MG63 (cell line): ENCODE measurements at places on chromosomes 2 and 18.

DNA sequence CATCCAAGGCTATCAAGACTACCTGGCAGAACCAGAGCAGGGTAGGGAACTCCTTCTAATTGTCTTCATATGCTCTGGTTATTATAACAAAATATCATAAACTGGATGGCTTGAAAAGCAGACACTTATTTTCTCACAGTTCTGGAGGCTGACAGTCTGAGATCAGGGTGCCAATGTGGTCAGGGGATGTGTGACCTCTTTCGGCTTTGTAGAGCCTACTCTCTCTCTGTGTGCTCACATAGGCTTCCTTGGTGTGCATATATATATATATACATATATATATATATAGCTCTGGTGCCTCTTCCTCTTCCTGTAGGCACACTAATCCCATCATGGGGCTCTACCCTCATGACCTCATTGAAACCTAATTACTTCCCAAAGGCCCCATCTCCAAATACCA, 101.6 kb downstream of the ARL6IP6 start:
- DNase-seq, result no peak

- DNase-seq, result peak; percentile 56
Observed at GRCh38 chr2:96951125-96951654, 35.2 kb downstream of the FAM178B start.

DNA sequence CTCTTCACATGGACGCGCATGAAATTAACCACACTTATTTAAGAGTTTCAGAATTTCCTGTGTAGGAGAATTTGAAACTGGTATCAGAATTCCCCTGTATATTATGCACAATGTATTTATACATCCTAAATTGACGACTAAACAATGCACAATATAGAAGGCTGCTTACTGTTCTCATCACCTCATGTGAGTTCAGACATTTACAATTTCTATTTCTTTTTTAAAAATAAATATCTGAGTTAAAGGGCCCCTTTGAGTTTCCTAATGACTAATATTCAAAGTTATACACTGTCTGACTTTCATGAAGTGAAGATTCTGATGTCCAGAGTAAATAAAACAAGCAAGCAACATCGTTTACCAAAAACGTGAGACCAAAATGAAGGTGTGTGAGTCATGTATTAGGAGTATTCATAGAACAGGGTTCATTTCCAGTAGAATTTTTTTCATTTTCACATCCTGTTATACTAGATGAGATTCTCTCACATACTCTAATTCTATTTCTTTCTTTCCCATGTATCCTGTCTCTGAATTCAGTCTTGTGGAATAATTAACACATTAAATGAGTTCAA, 406.2 kb downstream of the NUP35 start:
- no peak for DNase-seq

GRCh38 chr2:72001937-72002690, 145.5 kb downstream of the CYP26B1 start:
- no peak for DNase-seq

GRCh38 chr2:47025969-47026610, 110.5 kb upstream of the MCFD2 start:
- no peak for DNase-seq

GRCh38 chr2:60671966-60672365, 84.1 kb upstream of the PAPOLG start:
- DNase-seq, result no peak

DNA sequence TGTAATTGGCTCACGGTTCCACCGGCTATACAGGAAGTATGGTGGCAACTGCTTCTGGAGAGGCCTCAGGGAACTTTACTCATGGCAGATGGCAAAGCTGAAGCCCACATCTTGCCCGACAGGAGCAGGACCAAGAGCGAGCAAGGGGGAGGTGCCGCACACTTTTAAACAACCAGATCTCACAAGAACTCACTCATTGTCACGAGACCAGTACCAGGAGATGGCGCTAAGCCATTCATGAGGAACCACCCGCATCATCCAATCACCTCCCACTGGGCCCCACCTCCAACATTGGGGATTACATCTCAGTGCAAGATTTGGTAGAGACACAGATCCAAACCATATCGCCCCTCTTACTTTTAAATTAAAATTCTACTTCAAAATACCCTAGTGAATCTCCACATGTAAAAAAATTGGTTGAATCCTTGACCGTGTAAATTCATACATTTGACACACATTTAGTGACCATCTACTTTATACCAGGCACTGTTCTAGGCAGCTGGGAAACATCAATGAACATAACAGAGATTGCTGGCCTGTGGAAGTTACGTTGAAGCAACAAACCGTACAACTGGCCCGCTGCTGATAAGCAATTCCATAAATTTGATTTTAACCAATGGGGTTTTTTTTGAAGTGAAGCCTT, 87.6 kb downstream of the ALPK2 start:
- DNase-seq, result peak; percentile 5

GRCh38 chr2:29295845-29296244, 180.6 kb downstream of the CLIP4 start:
- peak; percentile 19 for DNase-seq

DNA sequence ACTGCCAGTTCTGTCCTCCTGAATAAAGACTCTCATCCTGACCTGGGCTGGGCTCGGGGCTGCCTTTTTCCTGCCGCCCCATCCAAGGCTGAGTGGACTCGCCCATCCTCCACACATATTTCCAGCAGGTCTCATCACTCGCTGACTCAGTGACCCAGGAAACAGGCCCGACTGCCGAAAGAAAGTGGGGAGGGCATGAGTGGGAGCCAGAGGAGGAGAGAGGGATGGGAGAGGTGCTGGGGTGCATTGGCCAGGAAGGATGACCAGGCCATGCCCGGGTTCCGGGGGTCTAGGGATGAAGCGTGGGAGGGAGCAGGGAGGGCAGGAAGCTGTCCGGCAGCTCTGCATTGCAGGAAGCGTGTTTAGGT, 66.7 kb downstream of the TWIST2 start:
- DNase-seq, result peak; percentile 35

- peak; percentile 26 for DNase-seq
Observed at GRCh38 chr18:13216711-13217465, 1.7 kb upstream of the LDLRAD4 start.

DNA sequence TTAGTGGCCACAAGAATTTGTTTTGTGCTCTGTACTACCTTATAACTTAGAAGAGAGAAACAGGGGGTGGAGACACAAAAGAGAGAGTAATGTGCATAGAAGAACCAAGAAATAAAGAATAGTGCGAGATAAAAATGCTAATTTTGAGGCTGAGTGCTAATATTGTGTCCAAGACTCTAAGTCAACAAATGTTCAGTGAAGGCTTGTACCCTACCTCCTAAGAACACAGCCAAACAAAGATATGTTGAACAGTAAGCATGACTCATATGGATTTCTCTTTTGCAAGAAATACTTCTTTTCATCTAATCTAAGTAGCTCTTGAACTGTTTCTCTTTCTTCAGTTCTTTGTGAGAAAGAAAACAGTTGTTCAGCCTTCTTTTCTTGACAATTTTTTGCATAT, 45.2 kb downstream of the GAREM1 start:
- no peak for DNase-seq

DNA sequence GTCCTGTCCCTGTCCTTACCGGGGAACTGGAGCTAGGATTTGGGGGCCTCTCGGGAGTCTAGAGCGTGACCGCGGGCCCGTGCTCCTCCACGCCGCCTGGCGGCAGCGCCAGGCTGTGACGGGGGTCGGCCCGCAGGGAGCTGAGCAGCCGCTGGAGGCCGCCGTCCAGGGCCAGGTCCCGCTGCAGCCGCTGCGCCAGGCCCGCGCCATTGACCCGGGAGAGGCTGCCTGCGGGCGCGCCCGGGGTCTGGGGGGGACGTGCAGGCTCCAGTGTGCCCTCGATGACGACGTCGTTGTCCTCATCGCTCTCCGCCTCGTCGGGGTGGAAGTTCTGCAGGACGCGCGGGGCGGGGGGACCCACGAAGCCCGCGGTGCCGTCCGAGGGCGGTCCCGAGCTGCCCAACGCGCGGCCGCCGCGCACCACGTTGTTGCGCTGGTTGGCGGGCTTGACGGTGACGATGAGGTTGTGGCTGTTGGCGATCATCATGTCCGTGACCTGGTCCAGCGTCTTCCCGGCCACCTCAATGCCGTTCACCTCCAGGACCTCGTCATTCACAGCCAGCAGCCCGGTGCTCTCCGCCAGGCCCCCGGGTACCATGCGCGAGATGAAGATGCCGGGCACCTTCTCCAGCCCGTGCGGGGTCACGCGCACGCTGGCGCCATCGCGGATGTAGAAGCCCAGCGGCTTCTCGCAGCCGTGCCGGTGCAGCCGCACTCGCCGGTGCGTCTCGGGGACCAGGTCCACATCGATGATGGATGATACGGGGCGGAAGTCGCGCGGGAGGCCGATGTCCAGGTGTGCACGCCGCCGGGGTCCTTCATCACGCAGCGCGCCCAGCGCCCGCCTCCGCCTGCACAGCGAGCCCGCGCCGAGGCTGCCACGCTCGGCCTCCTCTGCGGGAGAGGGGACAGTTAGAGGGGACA, 50.9 kb downstream of the ADNP2 start:
- no peak for DNase-seq

GRCh38 chr2:158312981-158313380, 143.6 kb downstream of the CCDC148 start:
- no peak for DNase-seq

DNA sequence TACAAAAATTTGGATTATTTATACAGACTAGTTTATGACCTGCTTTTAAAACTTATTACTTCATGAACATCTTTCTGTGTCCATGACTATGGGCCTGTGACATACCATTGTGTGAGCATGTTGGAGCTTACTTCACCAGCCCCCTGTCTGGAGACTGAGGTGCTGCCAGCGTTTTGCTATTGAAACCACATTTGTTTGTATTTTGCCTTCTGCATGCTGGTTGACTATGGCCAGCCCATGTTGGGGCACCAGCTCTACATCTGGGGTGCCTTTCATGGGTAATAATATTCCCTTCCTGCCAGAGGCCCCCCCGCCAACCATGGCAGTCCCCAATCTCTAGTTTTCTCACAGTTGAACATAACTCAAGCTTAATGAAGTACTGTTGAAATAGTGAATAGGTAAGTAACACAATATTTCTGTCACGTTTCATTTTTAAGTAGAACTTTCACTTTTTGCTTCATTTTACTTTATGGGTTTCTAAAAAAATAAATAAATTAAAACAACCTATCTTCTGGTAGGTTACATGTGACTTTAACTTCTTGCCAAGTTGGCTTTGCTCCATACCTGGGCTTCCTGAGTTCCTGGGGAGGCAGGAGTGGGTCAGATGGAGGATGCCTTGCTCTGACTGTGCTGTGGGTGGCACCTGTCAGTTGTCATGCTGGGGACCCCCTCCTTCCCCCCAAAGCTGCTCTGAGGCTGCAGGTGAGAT, 63.9 kb downstream of the DGKD start:
- no peak for DNase-seq

DNA sequence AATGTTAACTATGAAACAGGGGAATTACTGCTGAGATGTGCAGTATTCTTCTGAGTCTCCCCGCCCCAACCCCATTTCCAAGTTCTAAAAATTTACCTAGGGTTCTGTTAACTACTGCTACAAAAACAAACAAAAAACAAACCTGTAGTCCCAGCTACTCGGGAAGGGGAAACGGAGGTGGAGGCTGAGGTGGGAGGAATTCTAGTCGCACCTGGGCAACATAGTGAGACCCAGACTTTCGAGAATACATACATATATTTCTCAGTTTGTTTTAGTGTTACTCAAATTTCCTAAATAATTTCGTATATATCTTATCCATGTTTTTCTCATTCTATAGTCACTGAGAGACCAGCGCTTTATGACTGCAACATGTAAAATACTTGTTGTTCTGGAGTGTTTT, 989 bp downstream of the STAM2 start:
- DNase-seq, result no peak

DNA sequence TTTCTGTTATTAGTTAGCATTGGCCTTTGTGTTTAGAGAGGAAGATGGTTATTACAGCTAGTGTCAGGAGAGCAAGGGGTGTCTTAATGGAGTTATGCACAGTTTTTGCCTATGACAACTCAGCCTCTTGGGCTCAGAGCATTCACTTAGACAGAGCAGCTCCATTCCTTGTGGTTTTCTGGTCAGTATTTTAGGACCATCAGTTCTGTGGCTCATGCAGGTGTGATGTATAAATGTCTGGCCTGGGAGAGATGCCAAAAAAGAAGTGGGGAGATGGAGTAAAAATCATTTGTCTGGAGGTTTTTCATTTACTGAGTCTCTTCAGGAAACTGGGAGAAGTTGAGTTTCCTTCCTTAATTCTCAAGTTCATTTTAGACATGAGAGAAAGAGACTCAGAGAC, 79.7 kb downstream of the PRKCE start:
- DNase-seq, result no peak

GRCh38 chr2:4792126-4792525, 900.1 kb upstream of the SOX11 start:
- DNase-seq, result no peak

DNA sequence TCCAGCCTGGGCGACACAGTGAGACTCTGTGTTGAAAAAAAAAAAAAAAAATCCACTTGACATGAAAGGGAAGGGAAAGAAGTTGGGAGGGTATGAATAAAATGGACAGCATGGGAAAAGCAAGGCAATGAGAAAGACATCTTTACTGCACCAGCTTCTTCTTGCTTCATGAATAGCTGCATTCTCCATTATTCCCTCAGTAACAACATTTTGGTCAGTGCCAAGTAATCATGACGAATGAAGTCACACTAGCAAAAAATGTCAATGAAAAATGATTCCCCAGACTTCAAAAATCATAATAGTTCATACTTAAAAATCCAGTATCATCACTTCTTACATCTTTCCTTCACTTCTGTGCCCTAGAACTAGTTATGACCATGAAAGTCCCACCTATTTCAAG, 30.4 kb downstream of the ADAM17 start:
- no peak for DNase-seq

DNA sequence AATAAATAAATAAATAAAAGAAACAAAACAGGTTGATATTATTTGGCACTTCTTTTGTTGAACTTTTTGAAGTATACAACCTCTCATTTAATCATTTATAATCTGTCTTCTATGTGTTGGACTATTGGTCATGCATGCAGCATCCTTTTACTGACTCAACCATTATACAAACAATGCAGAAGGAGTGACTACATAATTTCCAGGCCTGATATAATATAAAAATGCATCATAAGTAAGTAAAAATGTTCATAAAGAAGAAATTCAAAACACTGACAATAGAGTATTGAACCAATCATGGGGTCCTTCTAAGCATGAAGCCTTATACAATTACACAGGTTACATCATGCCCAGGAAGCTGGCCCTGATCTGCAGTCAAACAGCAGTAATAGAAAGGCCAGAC, 141.5 kb upstream of the FN1 start:
- no peak for DNase-seq

DNA sequence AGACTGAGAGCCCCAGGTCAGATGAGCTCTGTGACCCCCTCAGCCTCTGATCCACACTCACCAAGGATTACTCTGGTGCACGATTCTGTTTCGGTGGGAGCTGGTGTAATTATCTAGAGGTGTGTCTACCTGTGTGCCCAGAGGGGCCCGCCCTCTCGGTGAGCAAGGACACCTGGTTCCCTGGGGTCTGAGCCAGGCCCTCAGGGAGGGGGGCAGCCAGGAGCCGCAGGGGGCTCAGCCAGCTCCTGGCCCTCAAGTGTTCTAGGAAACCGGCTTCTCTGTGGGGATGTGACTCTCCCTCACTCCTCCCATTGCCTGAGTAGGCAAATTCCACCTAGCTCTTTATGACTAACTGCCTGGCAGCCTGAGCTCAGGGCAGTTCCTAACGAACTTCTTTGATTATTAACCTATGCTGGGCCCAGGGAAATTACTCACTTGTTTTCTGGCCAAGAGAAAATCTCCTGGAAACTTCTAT, 17.4 kb downstream of the AGAP1 start:
- peak; percentile 87 for DNase-seq

- DNase-seq, result no peak
Observed at GRCh38 chr2:231348173-231348572, 47.3 kb upstream of the B3GNT7 start.
